ENCODE measurements at places on chromosomes 1 and 21. TPM values are rescaled to one million over a fixed set of nuclear protein-coding genes. Genes with fewer than 3 reads are reported as not detected.

The SLC26A9 gene
- not detected for total RNA-seq

The C1orf87 gene
- total RNA-seq: not detected

The ZBTB48 gene
- 10.3 TPM for total RNA-seq

The ITLN2 gene
- not detected for total RNA-seq

The ANKRD65 gene
- 0.15 TPM for total RNA-seq
